Stimulated activated CD4-positive, alpha-beta T cell treated with anti-CD3 and anti-CD28 coated beads, Interleukin-1b, Interleukin-23, amount 100 ng/mL, for 4 hours (primary cell): ENCODE measurements at places on chromosomes 11 and 22.

DNA sequence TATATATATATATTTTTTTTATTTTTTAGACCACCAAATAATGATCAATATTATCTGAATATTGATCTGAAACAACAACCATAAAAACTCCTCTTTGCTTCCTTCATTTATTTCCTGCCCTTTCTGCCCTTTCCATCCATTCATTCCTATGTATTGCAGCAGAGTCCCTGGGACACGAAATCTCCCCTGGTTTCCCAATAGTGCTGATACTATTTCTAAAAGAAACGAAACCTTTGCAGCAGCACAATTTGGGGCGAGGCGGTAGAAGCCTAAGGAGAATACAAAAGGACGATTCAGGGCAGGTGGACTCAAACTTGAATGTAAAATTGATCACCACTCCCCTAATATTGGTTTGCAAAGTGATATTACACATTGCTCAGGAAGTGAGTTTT, 16.9 kb upstream of the AMOTL1 start:
- DNase-seq, result no peak

- DNase-seq, result no peak
Observed at GRCh38 chr11:44467931-44468330, 97.5 kb upstream of the CD82 start.

DNA sequence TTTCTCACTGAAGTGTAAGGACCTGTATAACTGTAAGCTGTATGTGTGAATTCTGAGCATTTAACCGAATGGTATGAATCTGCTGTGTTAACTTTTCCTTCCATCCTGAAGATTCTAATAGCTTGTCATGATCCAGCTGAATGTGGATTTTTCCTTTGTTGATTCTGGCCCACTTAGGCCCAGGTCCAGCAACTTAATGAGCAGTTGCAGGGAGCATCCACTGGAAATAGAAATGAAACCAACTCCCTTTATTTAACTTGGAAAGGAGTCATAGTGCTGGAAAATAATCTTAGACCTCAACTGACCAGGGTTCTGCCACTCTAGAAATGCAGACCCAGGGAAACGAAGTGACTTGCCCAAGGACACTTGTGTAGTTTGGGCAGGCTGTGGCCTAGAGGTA, 142.3 kb upstream of the MTNR1B start:
- no peak for DNase-seq

- DNase-seq, result no peak
Observed at GRCh38 chr22:43077121-43077877, 11.9 kb downstream of the TTLL1 start.

DNA sequence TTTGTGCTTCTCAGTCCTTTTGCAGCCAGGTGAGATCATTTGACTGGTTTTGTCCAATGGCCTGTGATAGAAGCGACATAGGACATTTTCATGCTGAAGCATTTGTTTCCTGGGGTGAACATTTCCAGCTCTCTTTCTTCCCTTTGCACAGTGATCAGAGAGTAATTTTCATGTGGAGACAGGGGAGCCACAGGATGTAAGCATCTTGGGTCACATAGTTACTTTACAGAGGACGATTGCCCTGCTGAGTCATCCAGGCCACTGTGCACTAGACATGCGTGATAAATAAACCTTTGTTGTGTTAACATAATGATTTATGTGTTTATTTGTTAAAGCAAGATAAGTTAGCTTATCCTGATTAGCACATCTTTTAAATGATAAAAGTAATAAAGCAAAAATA, 263.5 kb upstream of the CCDC179 start:
- no peak for DNase-seq

- DNase-seq, result no peak
Observed at GRCh38 chr11:74171997-74172396, 908 bp downstream of the PPME1 start.

GRCh38 chr11:35318977-35319925, 100.1 kb downstream of the SLC1A2 start:
- DNase-seq, result no peak

GRCh38 chr22:32687801-32688200, 113.7 kb upstream of the TIMP3 start:
- no peak for DNase-seq

- DNase-seq, result no peak
Observed at GRCh38 chr11:95923439-95923727, 524 bp downstream of the MTMR2 start.

- DNase-seq, result no peak
Observed at GRCh38 chr11:6855971-6856541, 6.8 kb upstream of the OR10A2 start.

- DNase-seq, result no peak
Observed at GRCh38 chr22:34776817-34777216, 289.1 kb upstream of the ISX start.

DNA sequence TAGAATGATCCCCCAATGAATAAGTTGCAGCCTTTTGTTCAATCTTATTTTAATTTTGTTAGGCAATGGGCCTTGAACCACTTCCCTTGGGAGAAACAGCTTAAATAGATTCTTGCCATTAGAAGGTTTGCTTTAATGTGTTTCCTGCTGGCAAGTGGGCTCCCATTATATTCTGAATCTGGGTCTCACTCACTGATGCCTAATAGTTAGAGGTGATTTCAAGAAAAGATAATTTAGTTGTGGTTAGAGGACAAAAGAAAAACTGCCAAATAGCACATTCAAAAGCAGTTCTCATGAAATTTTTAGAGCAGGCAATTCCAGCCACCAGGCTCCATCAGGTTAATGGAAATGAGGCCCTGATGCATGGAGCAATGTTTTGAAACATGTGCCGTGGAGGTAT, 362.6 kb upstream of the CHORDC1 start:
- DNase-seq, result no peak

- DNase-seq, result no peak
Observed at GRCh38 chr11:133659538-133660201, 127.4 kb upstream of the OPCML start.

DNA sequence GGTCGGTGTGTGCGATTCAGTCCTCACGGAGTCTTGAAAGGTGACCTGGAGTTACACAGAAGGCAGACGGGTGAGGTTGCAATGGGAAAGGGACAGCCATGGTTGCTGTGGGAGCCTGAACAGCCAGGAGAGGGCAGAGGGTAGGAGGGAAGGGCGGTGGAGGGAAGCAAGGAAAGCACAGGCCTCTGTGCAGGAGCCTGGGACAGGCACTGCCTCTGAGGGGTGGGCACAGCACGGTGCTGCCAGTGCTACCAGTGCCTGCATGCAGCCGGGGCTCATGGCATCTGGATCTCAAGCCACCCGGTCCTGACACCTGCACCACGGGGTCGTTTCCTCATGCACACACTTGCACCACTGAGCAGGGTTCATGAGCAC, 401.0 kb downstream of the TBC1D22A start:
- DNase-seq, result no peak

GRCh38 chr11:67286621-67287333, 2.3 kb upstream of the ANKRD13D start:
- no peak for DNase-seq

- DNase-seq, result no peak
Observed at GRCh38 chr11:62088331-62088933, 35.4 kb upstream of the INCENP start.
